ENCODE measurements at places on chromosomes 12 and 14. TPM values are rescaled to one million over a fixed set of nuclear protein-coding genes. Genes with fewer than 3 reads are reported as not detected.

Gene OR6C75
- not detected for total RNA-seq

Gene OASL
- total RNA-seq = 2.4 TPM

Gene GZMB
- total RNA-seq = not detected

Gene MDGA2
- total RNA-seq = 0.12 TPM

DNA sequence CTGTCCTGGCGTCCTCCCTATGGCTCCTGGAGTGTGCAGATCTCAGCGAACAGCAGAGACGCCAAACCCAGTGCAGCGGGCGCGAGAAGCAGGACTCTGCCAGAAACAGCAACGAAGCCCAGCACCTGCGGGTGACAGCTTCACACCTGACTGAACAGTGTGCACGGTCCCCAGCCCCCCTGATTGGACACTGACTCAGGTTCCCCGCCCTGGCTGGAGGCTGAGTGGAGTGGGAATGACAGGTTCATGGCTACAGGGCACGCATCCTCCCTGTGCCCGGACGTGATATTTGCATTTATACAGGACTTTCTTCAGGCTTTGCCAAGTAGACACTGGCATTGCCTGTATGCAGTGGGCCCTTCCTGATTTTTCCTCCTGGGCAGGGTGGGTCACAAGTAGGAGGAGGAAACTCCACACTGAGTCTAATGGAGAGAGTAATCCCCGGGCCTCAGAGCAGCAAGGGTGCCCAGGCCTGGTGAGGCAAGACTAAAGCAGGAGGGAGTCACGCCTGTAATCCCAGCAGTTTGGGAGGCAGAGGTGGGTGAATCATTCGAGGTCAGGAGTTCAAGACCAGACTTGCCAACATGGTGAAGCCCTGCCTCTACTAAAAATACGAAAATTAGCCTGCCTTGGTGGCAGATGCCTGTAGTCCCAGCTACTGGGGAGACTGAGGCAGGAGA, 71.6 kb downstream of the ASCL4 start:
- DNase-seq = no peak

- DNase-seq = no peak
These were observed 52.0 kb downstream of the ETV6 start for GRCh38 chr12:11701433-11701832.

DNA sequence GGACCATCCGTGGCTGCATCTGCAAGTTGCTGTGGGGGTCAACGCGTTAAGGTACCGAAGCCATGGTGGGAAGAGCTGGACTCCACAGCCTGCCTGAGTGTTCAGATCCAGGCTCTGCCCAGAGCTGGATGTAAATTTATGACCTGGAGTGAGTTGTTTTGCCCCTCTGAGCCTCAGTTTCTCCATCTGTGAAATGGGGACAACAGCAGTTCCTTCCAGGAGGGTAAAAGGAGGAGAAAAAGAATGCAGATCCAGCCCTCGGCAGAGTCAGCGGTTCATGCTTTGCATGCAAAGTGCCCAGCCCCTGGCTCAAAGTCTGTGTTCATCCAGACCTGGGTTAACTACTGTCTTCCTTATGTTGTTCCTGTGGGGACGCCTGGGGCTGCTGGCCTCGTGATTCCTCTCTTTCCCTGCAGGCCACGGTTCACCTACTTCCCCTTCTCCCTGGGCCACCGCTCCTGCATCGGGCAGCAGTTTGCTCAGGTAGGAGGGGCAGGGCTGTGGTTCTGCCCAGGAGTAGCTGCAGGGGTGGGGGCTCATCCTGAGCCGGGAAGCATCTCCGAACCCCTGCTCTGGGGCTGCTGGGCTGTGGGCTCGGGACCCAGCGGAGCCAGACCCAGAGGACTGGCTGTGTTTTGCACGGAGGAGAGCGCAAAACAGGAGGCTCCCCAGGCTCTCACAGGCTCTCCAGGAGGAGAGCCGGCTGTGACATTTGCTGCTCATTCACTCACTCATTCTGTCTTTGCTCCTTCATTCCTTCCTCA, 41.9 kb downstream of the CYP46A1 start:
- DNase-seq = no peak

DNA sequence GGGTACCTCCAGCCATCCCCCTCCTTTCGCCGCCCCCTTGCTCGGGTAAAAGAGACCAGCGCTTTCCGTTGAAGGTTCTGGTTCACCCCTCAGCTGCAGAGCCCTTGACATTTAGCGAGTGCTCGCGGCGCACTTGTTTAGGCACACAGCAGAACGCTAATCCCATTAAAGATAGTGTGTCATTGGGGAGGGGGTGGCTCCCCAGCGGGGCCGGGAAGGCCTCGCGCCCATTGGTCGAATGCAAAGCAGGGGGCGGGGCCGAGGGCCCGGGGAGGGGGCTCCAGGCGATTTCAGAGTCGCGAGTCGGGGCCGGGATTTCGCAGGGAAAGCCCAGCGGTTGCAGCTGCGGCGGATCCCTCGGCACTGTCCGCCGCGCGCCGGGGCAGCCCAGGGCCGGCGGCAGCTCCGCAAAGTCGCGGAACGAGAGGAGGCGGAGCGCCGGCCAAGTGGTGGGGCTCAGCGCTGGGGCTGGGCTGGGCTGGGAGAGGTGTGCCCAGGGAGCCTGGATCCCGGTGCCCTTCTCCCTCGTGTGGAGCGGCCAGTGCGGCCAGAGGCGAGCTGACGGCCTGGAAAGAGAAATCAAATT, 122.9 kb downstream of the TSPAN9 start:
- DNase-seq = no peak

GRCh38 chr12:97951717-97952116, 489.1 kb downstream of the RMST start:
- no peak for DNase-seq

DNA sequence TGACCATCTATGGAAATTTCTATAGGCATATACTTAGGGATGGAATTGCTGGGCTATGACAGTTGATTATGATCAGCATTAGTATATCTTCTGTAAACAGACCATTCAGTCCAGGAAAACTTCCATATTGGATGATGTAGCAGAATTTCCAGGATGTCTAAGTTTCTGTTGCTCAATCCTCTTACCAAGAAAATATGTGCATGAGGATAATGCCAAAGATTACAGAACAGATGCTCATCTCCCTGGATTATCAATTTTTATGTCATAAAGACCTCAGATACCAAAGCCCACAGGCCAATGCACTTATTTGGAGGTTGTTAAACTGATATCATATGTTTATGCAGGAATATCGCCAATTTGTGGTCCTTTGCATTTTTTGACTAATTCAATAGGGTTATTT, 354.4 kb upstream of the FLRT2 start:
- DNase-seq = no peak

GRCh38 chr12:4991373-4991772, 52.3 kb upstream of the KCNA5 start:
- DNase-seq = no peak

- DNase-seq = no peak
These were observed 12.0 kb downstream of the DEPDC4 start for GRCh38 chr12:100254876-100255275.

GRCh38 chr12:113469224-113469948, 2.3 kb downstream of the LHX5 start:
- no peak for DNase-seq

GRCh38 chr12:80087486-80088213, 11.7 kb upstream of the OTOGL start:
- no peak for DNase-seq

DNA sequence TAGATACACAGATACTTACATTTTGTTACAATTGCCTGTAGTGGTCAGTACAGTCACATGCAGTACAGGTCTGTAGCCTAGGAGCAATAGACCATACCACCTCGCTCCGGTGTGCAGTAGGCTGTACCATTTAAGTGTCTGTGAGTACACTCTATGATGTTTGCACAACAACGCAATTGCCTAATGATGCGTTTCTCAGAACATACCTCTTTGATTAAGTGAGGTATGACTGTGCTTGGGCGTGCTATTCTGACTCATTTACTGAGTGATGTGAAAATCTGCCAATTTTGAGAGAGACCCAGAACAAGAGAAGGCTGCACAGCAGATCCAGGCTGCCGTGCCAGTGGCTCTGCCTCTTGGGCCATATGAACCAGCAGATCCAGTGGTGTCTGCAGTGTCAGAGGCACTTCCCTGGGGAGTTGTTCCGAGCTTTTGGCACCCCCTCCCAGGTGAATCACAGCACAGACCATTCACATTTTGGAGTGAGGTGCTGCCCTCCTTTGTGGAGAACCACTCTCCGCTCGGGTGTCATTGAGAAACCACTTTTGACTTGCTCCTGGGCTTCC, 20.4 kb downstream of the DLK1 start:
- DNase-seq = no peak

DNA sequence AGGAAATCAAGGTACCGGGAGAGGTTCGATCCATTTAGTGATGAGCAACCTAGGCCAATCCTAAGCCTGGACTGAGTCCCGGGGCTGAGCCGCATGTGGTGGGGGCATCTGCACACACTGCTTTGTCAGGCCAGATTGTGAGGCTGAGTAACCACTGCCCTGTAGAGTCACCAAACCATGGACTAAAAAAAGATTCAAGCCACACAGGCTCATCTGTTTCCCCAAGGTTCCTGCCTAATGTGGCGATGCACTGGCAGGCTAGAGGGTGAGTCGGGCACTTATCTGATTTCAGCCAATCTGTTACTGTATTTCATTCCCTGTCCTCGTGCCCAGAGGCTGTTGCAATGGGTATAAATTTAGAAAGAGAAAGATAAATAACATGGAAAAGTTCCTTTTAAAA, 140.8 kb downstream of the TTC7B start:
- no peak for DNase-seq

GRCh38 chr14:54515670-54516069, 6.0 kb downstream of the CGRRF1 start:
- no peak for DNase-seq

- DNase-seq = no peak
These were observed 6.4 kb downstream of the GNS start for GRCh38 chr12:64752833-64753238.

DNA sequence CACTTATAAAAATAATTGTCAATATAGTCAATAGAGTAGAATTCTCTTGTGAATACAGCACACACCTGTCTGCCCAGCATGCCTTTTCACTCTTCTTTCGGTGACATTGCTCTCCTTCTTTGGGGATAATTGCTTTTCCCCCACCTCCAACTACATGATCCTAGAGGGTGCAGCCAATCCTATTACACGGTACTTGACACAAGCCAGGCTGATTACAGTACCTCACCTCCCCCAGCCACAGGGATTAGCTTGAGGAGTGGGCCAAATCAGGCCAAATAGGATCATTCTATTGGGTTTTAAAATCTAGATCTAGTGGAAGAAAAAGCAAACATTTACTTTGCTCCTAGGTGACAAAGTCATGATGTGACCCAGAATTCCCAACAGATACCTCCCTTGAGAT, 16.8 kb upstream of the NFYB start:
- DNase-seq = no peak

DNA sequence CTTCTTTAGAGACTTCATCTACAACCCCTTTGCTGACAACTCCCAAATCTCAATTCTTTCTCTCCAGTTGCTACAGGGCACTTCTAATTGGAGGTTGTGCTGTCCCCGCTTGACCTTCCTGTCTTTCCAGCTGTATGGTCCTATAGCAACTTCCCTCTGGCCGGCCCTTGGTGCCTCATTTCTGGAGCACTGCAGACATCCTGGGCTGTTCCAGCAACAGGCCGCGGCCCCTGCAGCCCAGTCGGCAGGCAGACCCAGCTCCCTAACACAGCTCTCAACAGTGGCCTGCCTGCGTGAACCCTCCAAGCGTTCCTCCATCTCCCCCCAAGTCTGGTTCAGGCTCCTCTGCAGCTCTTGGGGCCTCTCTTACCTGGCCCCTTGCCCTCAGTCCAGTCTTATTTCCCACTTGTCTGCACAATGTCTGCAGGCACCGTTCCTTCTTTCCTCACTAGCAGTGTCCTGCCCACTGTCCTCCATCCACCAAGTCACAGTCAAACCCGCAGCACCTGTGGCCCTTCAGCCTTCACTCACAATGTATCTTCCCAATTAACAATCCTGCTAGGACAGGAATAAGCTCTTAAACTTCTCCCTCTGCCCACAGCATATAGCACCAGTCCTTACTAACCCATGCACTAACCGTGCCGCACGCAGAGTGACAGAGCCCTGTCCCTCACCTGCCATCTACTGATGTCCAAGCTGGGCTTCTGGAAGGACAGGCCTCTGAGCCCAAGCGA, 1.6 kb upstream of the EML1 start:
- no peak for DNase-seq

- no peak for DNase-seq
These were observed 18.1 kb downstream of the GPATCH2L start for GRCh38 chr14:76169776-76170175.

GRCh38 chr12:115758877-115759620, 518.4 kb downstream of the MED13L start:
- DNase-seq = no peak

DNA sequence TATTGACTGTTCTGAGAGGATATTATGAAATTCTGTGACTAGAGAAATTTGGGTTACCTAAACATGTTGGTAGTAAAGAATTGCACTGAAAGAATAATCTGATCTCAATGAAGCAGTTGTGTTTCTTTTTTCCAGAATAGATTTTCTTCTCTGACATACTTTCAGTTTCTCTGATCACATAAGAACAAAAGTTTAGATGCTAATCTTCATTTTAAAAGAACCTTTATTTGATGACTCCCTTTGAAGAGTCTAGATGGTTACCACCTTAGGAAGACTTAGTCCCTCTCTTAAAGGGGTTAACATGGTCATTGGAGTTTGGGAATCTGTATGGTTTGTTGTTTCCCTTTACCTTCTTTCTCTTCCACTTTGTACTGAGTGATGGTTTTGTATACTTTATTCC, 58.6 kb downstream of the MON2 start:
- DNase-seq = no peak

DNA sequence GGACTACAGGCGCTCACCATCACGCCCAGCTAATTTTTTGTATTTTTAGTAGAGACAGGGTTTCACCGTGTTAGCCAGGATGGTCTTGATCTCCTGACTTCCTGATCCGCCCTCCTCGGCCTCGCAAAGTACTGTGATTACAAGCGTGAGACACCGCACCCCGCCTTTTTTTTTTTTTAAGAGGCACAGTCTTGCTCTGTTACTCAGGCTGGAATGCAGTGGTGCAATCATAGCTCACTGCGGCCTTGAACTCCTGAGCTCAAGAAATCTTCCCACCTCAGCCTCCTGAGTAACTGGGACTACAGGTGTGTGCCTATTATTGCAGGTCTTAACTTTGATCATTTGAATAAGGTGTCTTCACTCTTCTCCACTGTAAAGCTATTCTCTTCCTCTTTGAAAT, 5.3 kb upstream of the GLTP start:
- no peak for DNase-seq

- DNase-seq = peak; percentile 66
These were observed 172.8 kb downstream of the KTN1 start for GRCh38 chr14:55752580-55753390.

- DNase-seq = no peak
These were observed 18.0 kb downstream of the MAP1LC3B2 start for GRCh38 chr12:116577154-116577561.

Data from glomerular endothelial cell (primary cell).